NCI-H2029 (cell line): ENCODE measurements at places on chromosomes 7 and 10.

DNA sequence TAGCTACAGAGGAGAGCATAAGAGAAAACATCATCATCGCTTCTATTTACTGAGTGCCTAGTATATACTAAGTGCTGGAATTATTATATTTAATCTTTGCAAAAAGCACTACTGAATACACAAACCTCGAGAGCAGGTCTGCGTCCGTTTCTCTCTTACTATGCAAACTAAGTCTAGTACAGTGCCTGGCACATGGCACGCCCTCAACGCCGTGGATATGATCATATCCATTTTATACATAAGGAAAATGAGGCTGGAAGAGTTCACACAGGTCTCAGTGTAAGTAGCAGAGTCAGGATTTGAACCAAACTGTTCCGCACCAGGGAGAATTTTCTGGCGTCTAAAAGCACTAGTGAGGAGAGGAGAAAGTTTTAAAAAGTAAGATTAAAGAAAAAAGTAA lies 17.6 kb downstream of the MXI1 start:
- no peak for DNase-seq

GRCh38 chr10:15336211-15336610 lies 34.9 kb downstream of the FAM171A1 start:
- DNase-seq: no peak

GRCh38 chr7:24158975-24159374 lies 125.0 kb upstream of the NPY start:
- DNase-seq: no peak

- DNase-seq: no peak
Observed at GRCh38 chr7:29564496-29565223, 1.0 kb downstream of the PRR15 start.

DNA sequence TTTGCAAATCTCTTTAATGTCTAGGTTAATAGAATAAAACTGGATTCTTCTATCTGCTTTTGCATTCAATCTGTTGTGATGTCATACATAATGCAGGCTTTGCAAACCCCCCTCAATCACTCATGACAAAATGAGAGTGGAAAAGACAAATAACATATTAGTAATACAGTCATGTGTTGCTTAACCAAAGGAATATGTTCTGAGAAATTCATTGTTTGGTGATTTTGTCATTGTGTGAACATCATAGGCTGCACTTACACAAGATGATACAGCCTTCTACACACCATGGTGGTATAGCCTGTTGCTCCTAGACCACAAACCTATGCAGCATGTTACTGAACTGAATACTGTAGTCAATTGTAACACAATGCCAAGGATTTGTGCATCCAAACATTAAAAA lies 87.3 kb upstream of the SEC61G start:
- DNase-seq: no peak

- no peak for DNase-seq
Observed at GRCh38 chr10:88661577-88661976, 2.7 kb upstream of the LIPF start.

DNA sequence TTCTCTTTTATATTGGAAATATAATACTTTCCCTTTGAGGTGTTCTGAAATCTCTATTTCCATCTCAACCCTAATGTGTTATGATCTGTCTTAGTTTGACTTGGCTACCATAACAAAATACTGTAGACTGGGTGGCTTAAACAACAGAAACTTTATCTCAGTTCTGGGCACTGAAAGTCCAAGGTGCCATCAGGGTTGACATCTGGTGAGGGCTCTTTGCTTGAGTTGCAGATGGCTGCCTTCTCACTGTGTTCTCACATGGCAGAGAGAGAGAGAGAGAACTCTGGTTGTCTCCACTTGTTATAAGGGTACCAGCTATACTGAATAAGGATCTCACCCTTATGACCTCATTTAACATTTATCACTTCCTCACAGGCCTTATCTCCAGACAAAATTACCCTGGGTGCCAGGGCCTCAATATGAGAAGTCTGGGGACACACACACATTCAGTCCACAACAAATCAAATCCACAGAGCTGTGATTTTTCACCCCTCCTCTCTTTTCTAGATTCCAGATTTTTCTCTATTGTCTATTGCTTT lies 104.5 kb downstream of the SRI start:
- DNase-seq: no peak

- DNase-seq: no peak
Observed at GRCh38 chr10:87849001-87849400, 14.3 kb downstream of the KLLN start.

GRCh38 chr10:94029955-94030354 lies 36.2 kb downstream of the PLCE1 start:
- DNase-seq: no peak

GRCh38 chr10:21514129-21514817 lies 11.2 kb downstream of the SKIDA1 start:
- DNase-seq: no peak

GRCh38 chr7:137091396-137091795 lies 222.9 kb downstream of the CHRM2 start:
- DNase-seq: no peak

- no peak for DNase-seq
Observed at GRCh38 chr7:73669288-73669701, 1.7 kb downstream of the VPS37D start.

DNA sequence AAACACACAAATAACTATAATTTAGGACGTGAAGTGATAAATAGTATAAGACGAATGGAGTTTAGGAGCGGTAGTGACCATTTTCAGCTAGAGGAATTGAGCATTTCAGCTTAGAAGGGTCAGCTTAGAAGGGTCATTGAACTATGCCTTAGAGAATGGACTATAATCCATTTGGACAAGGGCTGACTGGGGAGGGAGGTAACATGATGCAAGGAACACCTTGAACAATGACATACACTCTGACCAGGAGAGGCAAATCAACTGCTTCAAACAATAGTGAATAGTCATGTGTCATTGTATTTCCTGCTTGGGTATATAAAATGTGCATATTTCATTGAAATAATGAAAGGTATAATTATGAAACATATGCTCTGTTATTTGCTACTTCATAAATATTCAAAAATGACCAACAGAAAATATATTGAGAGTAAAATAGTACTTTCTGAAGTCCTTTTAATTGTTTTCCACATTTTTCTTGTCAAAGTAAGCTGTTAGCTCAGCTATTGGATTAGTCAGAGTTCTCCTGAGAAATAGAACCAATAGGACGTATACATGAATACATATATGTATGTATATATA lies 40.5 kb upstream of the WASL start:
- no peak for DNase-seq

DNA sequence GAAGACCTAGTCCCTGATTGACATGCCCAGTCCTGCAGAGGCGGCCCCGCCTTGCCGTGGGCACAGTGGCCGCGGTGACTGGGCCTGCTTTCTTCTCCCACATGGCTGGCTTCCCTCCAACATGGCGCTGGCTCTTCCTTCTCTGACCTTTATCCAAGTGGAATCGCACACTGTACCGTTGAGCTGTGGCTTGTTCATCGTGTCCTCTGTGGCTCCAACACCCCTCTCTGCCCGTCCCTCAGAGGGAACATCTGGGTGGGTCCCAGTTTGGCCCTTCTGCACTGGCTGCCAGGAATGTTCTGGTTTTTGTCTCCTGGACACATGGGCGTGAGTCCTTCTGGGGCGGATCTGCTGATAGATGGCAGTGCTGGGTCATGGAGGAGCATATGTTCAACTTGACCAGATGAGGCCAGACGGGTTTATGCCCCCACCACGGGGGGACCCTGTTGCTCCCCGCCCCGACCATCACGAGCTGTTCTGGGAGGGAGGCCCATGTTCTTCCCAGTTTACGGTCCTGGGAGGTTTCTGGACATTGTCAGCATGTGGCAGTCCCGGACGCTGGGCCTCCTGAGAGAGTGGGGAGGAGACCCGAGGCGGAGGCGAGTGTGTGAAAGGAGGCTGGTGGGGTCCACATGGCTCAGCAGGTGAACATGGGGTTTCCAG lies 63.5 kb downstream of the LHPP start:
- DNase-seq: peak; percentile 28

- no peak for DNase-seq
Observed at GRCh38 chr7:155167706-155168365, 97.7 kb downstream of the HTR5A start.

GRCh38 chr10:124870854-124871425 lies 69.3 kb downstream of the ABRAXAS2 start:
- DNase-seq: no peak

DNA sequence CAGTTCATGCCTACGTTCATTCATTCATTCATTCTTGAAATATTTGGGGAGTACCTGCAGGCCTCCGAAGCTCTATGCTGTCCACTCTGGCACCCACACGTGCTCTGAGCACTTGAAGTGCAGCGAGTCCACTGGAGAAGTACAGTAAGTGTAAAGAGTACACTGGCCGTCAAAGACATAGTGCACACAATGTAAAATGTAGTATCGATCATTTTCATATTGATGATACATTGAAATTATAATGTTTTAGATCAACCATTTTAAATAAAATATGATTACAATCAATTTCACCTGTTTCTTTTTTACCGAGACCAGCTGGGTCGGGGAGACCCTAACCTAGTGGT lies 37.0 kb upstream of the PURB start:
- DNase-seq: no peak

DNA sequence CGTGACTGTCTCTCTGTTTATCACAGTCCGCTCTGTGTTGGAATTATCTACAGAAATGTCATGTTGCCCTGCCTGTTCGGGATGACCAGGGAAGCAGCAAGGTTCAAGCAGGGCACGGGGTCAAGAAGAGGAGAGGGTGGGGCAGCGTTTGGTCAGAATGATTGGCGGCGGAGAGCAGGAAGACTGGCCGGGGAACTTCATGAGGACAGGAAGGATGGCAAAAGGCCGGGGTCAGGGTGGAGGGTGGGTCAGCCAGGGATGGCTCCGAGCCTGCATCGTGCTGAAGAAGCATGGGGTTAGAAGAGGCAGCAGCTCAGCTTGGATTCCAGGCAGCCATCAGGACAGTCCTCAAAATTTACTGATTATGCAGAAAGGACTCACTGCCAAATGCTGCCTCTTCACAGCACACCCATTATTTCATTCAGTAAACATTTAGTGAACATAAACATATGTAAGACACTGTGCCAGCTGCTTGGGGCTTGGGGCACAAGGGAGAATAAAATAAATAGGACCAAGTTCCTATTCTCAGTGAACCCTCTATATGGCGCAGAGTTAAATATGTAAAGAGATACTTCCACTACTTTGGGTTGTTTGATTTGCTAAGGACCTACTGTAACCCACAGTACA lies 42.8 kb downstream of the WNT2 start:
- no peak for DNase-seq

DNA sequence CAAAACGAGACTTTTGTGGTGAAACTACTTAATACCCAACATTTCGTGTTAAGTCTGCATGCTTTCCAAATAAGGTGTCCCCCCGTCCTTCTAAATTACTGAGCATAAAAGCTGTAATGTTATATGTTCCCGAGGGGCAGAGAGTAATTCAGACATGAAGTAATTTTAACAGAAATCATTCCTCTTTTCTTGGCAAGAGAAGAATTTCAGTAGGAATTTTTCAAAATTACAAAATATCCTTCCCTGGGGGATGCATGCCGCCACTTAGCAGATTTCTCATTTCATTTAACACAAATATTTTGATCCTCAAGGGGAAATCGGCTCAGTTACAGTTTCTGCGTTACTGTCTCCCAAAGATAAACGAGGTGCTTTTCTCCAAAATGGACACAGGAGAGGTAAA lies 213.2 kb upstream of the RHOBTB1 start:
- DNase-seq: no peak

GRCh38 chr10:70540789-70541360 lies 61.7 kb downstream of the PRF1 start:
- DNase-seq: no peak

DNA sequence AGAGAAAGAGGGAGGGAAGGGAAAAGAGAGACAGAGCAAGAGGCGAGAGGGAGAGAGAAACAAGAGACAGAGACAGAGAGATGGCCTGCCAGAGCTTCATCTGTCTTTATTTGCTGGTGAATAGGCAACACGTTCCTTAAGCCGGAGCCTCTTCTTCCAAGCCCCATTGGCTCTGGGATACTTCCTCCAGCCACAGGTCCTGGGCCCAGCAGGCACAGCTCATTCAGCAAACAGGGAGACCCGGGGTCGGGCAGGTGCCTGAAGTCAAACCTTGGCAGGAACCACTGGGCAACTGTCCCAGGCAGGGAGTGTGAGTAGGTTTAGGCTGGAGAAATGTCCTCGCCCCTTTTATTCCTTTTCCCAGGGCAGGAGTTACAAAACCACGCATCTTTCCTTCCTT lies 68.2 kb downstream of the MYL10 start:
- no peak for DNase-seq

GRCh38 chr10:4281190-4281825 lies 496.3 kb upstream of the KLF6 start:
- DNase-seq: no peak

- DNase-seq: no peak
Observed at GRCh38 chr10:35409094-35409582, 72.8 kb downstream of the CCNY start.

GRCh38 chr10:20020677-20021076 lies 204.4 kb downstream of the PLXDC2 start:
- no peak for DNase-seq

DNA sequence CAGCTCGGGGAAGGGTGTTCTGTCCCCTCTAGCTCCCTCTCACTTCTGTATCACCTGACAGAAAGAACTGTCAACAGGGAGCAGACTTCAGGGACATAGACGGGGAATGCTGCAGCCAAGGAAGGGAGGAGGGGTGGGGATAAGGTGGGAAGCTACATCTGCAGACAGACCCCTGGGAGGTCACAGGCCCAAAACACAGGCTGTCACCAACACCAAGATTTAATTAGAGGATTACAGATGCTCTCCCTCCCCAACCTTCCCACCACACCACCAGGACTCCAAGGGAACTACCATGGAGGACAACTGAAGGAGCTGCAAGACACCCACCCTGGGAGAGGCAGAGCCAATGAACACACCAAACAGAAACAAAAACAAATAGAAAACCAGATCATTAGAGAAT lies 425.2 kb upstream of the VSTM2A start:
- DNase-seq: no peak

- DNase-seq: no peak
Observed at GRCh38 chr7:25849500-25850184, 302.4 kb upstream of the NFE2L3 start.

DNA sequence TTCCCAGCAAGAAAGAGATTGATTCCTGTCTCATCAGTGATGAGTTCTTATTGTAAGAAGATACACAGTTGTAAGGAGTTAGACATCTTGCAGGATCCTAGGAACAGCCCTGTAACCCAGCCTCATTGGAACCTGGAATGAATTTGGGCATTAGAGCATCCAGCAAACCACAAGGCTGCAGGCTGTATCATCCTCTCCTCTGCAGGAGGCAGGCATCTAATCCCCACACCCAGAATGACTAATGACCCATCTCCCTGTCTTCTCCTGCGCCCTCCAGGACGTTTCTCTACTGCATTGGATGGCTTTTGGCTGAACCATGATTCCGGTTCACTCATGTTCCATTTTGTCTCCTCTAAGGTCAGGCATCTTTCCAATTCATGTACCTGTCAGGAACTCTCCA lies 233.9 kb downstream of the POU6F2 start:
- DNase-seq: no peak

GRCh38 chr10:26821699-26822570 lies 38.8 kb downstream of the ABI1 start:
- no peak for DNase-seq
